ENCODE measurements at places on chromosomes 13 and 19.

- no peak for DNase-seq
These were observed at the start of gene RHPN2 for GRCh38 chr19:33064792-33065550. Gene RHPN2, minus strand, starts transcription at chr19:33064888. Its CDS starts 36 bp downstream, at chr19:33064852.

GRCh38 chr19:54432144-54432738, 16.8 kb upstream of the LENG8 start:
- no peak for DNase-seq

GRCh38 chr13:49254007-49254406, 6.3 kb downstream of the CDADC1 start:
- DNase-seq, result no peak

DNA sequence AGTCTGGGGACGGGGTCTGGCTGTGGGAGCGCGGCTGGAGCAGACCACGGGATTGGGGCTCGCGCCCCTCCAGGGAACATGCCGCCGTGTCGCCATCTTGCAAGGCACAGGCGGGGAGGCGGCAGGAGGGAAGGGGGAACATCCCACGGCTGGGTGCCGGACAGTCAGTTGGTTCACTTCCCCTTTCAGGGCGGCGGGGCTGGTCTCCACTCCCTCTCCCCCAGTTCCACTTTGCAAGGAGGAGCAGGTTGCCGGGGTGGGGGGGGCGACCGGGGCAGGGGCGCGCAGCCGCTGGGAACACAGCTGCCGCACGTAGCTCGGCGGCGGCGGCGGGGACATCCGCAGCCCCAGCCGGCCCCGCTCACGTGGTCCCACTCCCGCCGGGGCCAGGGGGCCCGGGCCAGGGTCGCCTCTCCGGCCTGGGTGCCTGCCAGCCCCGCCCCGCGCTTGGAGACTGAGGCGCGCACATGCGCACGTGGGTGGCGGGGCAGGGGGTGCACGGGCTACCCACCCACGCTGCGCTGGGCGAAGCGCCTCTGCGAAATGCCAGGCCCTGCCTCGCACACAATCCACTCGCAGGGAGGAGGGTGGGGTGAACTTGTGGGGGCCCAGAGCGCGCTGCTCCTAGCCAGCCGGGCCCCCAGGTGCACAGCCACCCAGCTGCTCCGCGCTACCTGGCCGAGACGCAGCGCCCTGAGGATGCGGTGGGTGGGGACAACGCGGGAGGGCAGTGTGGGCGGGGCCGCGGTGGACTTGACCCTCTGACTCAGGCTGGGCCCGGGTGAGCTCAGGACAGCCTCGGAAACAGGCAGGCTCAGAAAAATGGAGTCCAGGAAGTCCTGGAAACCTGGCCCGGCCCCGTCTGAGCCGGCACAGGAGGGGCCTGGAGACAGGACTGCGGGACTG, 6.4 kb downstream of the KLF16 start:
- no peak for DNase-seq

DNA sequence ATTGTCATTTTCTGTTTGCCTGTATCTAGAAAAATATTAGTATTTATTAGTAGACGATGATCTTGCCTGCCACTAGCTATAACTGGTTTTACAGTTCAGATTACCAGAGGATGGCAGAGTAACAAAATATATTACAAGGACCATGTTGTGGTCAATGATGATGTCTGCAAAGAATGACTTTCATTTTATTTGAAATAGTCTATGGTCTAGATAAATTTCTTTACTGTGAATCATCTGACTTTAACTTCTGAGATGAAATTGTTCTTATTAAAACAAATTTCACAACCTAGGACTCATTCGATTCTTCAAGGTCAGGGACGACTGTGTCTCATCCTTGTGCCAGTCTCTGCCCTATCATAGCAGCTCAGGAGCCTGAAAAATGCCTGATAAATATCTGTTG, 637.8 kb upstream of the KLF12 start:
- no peak for DNase-seq

DNA sequence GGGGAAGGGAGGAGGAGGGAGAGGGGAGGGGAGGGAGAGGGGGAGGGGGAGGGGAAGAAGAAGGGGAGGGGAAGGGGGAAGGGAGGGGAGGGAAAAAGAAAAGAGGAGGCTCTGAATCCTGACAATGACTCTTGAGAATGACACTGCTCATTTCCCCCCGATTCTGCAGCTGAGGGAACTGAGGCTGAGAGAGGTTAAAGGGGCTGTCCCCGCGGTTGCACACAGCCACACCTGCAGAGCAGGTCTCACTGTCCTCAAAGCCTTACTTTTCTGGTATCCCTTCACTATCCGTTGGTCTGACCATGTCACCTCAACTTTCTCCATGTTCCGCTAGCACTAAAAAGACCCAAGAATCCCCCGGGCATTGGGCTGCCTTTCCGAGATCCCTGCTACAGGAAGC, 35.4 kb downstream of the CYP4F2 start:
- DNase-seq, result no peak

DNA sequence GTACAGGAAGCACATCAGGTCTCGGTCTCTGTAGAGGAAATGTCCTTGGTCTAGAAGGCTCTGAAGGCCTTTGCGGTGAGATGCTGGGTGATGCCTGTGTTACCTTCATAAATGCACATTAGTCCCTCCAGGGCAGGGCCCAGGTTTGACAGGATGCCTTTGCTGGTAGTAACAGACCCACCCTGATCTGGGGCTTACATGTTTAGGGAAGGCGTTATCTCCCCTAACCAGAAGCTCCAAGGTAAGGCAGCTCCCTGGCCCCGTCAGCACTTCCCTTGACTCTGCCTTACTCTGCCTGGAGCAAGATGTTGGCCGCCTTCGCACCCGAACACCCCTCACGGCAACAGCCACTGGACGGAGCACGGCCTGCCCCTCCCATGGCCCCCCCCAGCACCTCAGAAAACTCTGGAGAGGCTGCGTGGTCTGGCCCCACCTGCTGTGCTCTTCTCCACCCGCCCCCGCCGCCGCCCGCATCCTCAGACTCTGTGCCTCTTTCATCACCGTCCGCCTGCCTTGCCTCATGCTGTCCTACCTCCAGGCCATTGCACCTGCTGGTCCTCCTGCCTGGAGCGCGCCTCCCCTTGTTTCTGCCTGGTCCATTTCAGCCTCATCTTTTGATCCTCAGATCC, 9.1 kb downstream of the AP2A1 start:
- DNase-seq, result no peak

DNA sequence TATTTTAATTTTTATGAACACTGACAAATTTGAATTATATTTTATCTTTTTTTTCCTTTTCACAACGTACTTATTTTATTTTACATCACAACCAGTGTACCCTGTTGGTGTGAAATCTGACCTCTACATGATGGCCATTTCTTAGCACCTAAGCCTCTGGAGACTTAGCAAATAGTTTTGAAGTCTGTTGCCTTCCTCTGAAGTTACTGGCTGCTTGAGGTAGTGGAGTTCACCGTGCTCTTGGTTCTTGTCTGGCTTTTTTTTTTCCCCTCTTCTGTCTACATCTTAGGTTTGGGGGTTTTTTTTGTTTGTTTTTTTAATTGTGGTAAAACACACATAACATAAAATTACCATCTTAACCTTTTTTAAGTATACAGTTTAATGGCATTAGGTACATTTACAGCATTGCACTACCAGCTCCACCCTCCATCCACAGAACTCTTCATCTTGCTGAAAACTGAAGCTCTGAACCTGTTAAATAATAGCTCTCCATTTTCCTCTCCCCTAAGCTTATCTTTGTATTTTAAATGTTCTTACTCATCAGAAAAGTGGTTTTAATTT, 94.1 kb upstream of the MLNR start:
- no peak for DNase-seq

DNA sequence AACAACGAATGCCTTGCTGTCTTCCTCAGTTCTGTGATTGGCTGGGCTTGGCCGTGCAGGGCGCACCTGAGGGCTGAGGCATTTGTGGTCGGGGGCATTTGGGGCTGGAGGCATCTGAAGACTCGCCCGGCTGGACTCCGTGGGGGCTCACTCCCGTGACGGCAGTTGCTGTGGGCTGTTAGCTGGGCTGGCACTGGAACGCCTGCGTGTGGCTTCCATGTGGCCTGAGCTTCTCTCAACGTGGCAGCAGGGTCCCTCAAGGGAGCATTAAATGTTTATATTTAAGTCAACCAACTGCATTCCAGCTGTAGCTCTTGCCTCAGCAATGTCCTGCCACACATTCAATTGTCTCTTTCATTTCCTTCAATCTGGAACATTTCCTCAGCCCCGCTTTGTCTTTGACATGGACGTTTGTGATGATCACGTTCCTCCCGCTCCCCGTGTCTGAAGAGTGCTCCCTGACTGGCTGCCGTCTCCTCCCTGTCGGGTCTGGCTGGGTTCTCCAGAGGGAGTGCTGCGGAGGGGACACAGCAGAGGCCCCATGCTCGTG, 21.0 kb downstream of the CCDC8 start:
- DNase-seq, result no peak

GRCh38 chr19:33620611-33621010, 1.1 kb upstream of the CHST8 start:
- DNase-seq, result no peak

DNA sequence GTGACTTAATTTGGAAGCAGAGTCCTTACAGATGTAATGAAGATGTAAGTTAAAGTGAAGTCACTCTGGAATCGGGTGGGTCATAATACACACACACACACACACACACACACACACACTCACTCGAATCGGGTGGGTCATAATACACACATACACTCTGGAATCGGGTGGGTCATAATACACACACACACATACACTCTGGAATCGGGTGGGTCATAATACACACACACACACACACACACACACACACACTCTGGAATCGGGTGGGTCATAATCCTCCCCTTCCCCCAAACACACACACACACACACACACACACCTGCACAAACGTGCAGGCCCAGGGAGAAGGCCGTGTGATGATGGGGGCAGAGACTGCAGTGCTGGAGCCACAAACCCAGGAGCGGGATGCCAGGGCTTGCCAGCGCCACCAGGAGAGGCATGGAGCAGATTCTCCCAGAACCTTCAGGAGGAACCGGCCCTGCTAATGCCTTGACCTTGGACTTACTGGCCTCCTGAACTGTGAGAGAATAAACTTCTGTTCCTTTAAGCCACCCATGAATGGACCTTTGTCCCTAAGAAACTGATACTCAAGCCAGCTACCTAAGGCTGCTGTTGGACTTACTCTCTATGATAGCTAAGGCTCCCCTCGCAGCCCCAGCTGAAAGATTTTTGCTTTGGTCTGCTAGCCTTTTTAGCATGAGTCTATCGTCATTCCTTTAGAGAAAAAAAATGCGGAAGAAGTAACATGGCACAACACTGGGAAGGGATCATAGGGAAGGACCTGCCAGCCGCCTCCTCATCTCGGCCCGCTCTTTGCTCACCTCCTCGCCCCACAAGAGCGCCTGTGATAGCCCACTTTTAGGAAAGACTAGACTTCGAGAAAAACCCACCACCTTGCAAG, 136.2 kb upstream of the RNF113B start:
- no peak for DNase-seq

GRCh38 chr19:45769821-45770191, 754 bp upstream of the SIX5 start:
- peak; percentile 56 for DNase-seq

DNA sequence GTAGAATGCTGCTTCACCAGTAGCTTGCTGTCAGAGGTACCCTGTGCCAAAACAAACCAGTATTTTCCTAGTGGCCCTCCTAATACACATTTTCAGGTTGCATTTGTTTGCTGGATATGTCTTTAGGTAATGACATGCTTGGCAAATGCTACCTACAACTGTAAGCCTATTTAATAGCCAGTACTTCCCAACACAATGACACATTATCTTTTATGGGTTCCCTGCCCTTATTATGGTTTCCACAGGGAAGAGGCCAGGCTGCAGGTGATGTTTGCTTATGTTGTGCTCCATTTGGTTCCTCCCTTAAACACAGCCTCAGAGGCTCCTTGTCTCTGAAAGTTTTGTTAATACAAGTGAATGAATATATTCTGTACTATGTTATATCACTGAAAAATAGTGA, 24.7 kb downstream of the FRY start:
- no peak for DNase-seq

GRCh38 chr13:65472336-65472735, 1757.8 kb downstream of the PCDH9 start:
- DNase-seq, result no peak

DNA sequence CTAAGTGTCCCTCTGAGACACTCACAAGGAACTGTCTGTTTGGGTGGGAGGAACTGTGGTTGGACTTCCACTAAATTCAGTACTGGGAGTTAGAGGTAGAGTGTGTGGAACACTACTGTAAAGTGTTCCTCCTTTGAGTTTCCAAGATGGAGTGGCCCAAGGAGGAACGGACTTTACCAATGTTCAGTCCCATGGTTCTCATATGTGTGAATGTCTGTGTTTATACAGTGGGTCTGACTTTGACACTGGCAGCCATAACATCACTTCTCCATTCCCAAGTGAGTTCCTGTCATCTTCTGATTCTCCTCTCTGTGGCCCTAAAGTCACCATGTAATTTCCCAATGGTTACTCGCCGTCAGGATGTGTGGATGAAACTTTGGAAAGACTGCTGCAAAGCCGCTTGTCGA, 136.8 kb upstream of the SERP2 start:
- DNase-seq, result no peak

- no peak for DNase-seq
These were observed 294.8 kb downstream of the KCNRG start for GRCh38 chr13:50309882-50310594.

- no peak for DNase-seq
These were observed 114.9 kb upstream of the SOX1 start for GRCh38 chr13:111952032-111952431.

GRCh38 chr19:49863254-49863934, 4.0 kb downstream of the PNKP start:
- DNase-seq, result no peak

DNA sequence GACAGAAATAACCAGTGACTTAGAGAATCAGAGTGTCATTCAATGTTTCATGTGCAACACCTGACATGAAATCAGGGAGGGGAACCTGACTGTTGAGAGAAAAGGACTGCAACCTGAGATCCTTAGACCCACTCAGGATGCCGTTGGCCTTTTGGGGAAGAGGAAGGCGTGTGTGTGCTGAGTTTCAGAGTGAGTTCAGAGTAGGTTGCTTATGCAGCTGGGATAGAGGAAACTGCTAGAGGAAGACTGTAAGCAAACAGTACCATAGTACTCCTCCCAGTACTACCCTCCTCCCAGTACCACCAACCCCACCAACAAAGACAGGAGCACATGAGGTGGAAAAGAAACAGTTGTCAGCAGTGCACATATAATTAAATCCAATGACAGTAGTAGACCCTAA, 63.7 kb downstream of the KL start:
- no peak for DNase-seq

DNA sequence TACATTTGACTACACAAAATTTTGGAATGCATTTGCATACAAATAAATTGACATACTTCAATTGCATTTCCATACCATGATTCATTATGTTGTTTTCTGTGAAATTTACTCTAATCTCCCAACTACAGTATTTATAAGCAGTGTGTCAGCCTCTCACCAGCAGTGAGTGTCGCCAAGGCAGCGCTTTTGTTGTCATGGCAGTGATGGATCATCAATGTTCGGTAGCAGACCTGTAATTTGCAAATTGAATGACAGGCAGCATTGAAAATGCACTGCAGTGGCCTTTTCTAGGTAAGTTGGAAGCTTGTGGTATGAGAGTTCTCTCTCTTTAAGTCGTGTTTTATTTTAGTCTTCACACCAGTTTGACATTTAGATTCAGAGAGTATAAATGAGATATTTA, 534.1 kb downstream of the PCDH17 start:
- no peak for DNase-seq

- peak; percentile 81 for DNase-seq
These were observed at the start of gene ARID3A for GRCh38 chr19:925526-926322. Gene ARID3A, plus strand, starts transcription at chr19:926035. Its CDS starts 3,494 bp downstream, at chr19:929529.

All from NK-92 treated with Interleukin-12 subunit alpha and Interleukin-12 subunit beta, amount 100 ng/mL, for 24 hours (cell line).